Activated CD4-positive, alpha-beta T cell treated with anti-CD3 and anti-CD28 coated beads for 1 hour (primary cell): ENCODE measurements at places on chromosomes 11 and 22.

DNA sequence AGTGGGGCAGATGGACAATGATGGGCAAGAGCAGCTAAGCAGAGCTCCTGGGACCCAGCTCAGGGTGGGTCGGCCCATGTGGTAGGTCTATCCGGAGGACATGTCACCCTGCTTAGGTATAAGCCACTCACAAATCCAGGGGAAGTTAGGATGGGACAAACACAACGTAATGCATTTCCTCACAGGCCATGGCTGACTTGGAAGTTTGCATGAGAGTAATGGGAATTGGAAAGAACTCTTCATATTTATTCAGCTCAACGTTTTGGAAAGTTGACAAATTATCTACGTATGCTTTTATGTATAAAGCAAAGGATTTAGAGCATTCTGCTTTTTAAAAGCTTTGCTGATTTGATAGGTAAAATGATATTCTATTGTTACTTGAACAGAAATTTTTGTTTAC lies 74.9 kb downstream of the SMCO4 start:
- no peak for DNase-seq

DNA sequence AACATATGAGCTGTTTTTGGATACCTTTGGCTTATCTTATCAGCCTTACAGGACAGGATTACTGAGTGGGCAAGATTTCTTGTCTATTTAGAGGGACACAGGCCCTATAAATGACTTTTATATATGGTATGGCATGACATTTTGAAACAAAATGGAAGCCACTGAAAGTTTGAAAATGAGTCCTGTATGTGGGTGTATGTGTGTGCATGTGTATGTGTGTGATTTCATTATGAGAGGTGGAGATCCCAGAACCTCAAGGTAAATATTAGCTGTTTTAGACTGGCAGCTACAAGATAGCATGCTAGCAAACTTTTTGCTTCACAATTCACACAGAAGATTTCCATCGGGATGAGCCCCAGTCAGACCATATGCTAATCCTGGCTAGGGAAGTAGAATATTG lies 970.5 kb upstream of the CCDC90B start:
- DNase-seq = no peak

- DNase-seq = no peak
Measured at GRCh38 chr22:33000342-33001280, 57.6 kb downstream of the SYN3 start.

DNA sequence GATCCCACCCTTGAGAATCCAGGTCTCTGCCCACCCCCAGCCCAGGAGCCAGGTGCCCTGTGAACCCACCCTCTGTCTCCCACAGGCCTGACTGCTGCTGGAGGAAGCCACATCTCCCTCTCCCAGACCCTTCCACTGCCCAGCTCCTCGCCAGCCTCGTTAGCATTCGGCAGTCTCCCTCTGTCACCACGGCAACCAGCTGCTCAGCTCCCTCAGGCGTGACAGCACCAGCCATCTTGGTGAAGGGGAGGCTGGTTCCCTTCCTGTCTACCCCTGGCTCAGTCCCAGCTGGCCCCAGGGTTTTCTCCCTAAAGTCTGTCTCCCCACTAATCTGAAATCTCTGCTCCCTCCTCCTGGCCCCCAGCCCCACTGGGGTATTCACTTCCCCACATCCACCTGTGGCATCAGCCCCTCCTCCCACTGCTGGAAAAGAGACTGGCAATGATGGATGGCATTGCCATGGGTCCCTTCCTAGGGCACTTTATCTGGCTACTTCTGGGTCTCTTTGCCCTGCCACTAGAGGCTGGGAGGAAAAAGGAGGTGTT lies 28.1 kb downstream of the NRXN2 start:
- DNase-seq = no peak

GRCh38 chr11:48081151-48082010 lies 101.0 kb downstream of the PTPRJ start:
- DNase-seq = no peak

DNA sequence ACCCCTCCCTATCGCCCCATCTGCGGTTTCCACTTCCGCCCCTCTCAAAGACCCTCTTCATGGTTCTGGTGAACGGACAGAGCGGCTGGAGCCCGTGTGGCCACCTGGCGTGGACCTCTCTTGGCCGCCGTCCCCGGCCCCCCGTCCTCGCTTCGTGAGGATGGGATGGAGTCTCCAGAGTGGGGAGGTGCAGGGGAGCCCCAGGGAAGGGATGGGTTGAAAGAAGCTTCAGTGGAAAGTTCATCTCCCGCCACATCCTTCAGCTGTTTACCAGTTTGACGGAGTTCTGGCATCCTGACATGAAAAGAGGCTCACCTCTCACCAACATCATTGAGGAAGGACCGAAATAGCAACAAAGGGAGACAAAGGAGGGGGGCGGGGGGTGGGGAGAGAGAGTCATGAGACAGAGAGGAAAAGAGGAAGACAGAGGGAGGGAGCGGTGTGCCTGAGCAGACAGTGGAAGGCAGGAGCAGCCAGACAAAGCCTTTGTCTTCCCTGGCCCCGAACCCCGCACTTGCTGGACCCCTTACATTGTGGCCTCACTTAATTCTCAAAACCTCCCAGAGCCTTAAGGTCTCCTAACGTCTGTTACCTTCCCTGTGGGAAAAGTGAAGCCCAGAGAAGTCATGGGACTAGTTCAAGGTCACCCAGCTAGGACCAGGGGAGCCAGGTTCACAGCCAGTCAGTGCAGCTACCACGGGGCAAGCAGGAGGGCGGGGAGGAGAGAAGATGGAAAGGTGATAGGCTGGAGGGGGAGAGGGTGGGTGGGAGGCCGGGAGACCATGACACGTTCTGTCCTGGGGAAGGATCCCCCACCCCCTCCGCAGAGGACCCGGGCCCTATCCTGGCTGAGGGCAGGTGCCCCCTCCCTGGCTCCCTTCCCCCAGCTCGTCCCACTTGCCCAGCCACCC lies 54.9 kb downstream of the CD6 start:
- DNase-seq = peak; percentile 34

- no peak for DNase-seq
Measured at GRCh38 chr11:80613655-80614054, 1172.8 kb upstream of the TENM4 start.

DNA sequence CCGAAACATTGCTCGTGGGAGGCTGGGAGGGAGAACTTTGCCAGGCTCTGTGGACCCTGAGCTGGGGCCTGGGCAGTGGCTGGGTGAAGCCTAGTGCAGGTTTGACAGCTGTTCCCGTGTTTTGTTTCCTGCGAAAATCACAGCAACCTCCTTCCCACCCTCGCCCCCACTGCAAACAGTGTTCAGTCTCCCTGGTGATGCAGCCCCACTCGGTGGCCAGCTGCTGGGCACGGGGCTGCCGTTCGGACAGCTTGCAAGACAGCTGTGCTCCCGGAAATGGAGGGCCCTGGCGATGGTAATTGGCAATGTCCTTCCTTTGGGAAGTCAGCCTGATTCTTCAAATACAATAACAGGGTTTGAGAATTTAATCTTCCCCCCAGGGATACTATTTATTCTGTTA lies 10.4 kb upstream of the GAL start:
- DNase-seq = no peak

DNA sequence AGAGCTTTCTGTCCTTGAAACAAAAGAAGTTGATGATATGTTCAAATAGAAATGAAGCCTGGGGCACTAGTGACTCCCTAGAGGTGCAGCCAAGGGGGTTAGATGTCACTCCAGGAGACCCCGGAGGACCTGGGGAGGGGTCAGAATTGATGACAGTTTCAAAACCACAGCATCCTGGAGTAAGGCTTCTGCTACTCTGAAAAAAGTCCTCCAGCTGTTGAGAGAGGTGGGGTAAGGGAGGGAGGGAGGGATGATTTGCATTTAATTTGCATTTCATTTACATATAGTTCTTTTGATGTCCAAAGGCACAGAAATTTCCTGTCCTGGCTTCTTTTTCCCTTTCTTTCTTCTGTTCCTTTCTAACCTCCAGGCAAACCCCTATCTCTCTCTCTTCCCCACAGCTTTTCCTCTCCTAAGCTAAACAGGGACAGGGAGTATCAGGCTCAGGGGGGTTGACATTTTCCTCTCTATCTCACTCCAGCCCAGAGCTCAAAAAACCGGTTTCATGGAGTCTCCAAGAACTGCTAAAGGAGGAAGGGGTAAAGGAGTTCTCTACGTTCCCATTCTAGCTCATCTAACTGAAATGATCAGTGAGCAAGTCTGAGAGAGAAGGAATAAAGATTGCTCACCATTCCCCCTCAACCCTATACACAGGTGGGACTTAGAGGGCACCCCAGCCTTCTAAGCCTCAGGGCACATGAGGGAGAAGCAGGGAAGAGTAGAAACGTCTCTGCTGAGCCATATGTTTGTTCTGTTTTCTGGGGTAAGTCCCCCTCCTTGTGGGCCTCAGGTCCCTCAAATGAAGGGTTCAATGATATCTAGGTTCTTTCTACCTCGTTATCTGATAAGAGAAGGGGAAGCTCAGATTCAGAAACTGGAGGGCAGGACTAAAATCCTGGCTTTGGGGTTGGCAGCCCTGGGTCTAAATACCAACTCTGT lies 3.5 kb upstream of the POU2F3 start:
- no peak for DNase-seq

GRCh38 chr11:1278766-1279673 lies 30.4 kb downstream of the TOLLIP start:
- DNase-seq = no peak

- no peak for DNase-seq
Measured at GRCh38 chr11:27707676-27708075, 7.4 kb upstream of the BDNF start.

GRCh38 chr11:57913715-57914704 lies 109.7 kb upstream of the OR9Q1 start:
- DNase-seq = no peak

GRCh38 chr11:8596504-8597046 lies 2.5 kb upstream of the STK33 start:
- DNase-seq = no peak

- no peak for DNase-seq
Measured at GRCh38 chr11:103368145-103368544, 258.9 kb downstream of the DYNC2H1 start.

- DNase-seq = no peak
Measured at GRCh38 chr11:46616551-46617133, 385 bp downstream of the HARBI1 start.

GRCh38 chr11:8608652-8609051 lies 14.6 kb upstream of the STK33 start:
- DNase-seq = no peak
